ENCODE measurements at places on chromosomes 13 and 19. TPM values are rescaled to one million over a fixed set of nuclear protein-coding genes. Genes with fewer than 3 reads are reported as not detected.

DNA sequence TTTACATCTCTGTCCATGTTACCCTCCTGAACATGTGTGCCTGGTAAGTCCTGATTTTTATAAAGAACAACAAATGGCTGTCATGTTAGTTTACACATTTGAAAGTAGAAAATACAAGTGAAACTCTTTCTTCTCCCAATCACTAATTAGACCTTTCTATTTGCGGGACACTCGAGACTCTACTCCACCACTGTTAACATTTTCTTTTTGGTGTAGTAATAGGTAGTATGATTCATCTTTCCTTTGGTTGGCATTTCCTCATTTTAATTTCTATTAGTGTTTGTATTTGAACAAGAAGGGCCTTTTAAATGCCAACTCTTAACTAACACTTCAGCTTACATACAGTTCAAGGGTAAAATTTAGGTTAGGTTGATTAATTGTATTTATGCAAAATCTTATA is 371.1 kb downstream of the PCDH9 start:
- no peak for DNase-seq

DNA sequence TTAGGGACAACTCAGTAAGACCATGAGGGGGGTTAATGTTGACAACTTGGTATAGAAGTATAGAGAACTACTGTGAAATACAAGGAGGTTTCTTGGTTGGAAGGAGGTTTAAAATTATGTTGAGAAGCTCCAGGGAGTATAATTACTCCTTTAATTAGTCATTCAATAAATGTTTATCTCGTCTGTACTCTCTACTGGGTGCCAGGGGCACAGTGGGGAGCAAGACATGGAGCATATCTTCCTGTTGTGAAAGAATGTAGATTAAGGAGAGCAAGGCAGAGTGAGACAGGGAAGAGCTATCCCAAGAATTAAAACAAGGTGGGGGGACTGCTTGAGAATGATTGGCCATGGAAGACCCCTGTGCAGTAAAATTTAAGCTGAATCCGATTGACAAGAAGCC is 33.7 kb upstream of the TDRD3 start:
- no peak for DNase-seq

DNA sequence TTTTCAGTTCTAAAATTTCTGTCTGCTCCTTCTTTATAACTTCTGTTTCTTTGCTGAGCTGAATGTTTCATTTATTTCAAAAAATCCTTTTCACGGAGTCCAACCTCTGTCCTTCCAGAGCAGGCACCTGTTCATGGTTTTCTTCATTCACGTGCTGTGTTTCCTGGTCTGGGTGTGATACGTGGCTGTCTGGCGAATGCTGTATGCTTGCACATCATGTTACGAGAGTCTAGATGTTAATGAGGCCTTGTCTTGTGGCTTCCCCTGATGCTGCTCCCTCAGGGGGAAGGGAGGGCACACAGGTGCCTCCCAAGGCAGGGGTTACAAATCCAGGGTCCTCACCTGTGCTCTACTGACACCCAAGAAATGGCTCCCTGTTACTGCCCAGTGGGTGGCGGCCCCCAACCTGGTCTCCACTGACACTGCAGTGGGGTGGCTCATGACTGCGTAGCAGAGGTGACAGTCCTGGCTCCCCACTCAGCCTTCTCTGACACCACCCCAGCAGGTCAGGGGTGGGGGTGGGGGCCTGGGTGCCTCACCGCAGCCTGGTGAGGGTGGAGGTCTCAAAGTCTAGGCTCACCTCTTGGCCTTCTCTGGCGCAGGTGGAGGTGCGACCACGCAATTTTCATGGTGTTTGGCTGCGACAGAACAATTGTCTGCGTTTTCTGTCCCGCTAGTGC is 20.1 kb upstream of the RAB20 start:
- DNase-seq, result no peak

DNA sequence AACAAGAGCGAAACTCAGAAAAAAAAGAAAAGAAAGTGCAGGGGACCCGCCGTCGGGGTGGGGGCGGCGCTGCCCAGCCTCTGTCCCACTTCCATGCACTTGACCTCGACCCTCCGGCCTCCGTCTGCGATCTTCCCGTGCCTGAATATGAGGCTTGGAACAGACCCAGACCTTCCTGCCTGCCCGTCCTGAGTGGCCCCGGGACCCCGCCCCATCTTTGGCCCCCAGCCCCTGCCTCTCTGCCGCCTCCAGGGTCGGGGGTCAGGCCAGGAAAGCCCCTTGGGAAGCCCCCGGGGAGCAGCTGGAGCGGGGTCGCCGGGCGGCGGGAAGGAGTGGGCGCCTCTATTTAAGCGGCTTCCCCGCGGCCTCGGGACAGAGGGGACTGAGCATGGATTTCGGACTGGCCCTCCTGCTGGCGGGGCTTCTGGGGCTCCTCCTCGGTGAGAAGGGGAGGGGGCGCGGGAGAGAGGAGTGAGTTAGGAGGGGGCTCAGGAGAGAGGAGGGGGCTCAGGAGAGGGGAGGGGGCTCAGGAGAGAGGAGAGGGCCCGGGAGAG is at the start of gene MADCAM1:
MADCAM1 (plus strand) TSS at position 375 of the 554 bp plus-strand sequence; CDS start at position 389, 14 bp downstream.
- no peak for DNase-seq

- DNase-seq, result no peak
Observed at GRCh38 chr13:48819376-48819775, 156.3 kb upstream of the FNDC3A start.

DNA sequence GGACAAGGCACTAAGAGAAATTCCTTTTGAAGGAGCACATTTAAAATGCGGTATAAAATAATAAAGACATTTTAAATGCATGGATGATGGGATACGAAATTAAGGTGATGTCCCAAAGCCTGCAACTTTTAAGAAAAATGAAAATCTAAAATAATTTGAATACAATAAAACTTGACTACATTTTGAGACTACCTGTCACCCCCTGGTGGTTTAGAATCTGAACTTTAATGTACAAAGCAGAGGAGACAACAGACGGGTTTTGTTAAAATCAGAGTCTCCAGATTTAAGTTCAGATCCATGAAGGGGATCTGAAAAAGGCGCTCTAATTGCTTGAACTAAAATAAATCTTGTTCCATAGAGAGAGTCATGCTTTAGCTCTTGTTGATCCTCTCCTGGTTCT is 1129.3 kb upstream of the PCDH20 start:
- DNase-seq, result no peak

GRCh38 chr19:28235606-28236125 is 977.3 kb downstream of the UQCRFS1 start:
- DNase-seq, result no peak

GRCh38 chr19:35042056-35042730 is 672 bp downstream of the HPN start:
- DNase-seq, result no peak

- no peak for DNase-seq
Observed at GRCh38 chr13:106132216-106132615, 403.2 kb downstream of the EFNB2 start.

- no peak for DNase-seq
Observed at GRCh38 chr13:104416973-104417372, 1350.8 kb upstream of the SLC10A2 start.

DNA sequence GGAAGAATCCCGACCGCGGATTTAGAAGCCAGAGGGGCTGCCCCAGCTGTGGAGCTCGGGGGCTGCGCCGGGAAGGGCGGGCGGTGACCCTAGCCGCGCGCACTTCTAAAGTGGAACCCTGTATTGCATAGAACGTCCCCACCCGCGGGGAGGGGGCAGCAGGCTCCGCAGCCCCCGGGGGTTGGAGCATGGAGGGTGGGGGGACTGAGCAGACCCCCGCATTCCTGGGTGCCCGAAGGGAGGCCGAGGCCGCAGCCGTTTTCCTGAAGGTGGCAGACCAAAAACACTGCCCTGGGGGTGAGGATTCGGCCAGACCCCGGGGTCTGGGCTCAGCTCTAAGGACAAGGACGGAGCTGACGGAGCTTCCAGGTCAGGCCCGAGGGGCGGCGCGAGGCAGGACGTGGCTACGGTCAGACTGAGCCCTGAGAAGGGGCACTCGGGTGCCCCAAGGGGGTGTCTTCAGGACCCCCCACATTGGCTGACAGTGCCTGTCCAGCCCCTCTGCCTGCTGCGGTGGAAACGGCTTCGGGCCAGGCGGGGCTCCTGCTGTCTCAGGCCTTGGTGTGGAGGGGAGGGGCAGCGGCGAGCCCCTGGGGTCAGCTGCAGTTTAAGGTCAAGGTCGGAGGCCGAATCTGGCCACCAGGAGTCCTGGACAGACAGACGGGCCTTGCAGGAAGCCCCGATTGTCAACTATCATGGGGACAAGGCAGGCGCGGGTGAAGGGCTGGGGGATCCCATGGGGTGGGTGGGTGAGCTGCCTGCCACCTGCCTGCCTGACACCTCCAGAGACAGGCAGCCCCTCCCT is 12.6 kb downstream of the MKNK2 start:
- no peak for DNase-seq

DNA sequence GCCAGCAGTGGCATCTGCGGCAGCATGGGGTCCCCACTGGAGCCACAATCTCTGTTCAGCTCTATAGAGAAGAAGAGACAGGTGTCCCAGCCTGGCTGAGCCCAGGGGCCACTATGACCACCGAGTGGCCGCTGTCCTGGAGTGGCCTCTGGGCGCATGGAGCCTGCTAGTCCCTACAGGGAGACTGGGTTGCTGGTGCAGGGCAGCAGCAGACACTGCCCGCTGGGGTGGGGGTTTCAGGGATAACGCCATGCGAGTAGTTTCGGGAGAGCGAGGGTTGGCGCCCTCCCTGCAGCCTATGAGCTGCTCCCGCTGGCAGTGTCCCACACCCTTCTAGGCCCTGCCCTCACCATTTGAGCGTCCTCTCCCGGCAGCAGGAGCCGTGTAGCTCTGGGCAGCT is 10.9 kb upstream of the TEKTIP1 start:
- no peak for DNase-seq

DNA sequence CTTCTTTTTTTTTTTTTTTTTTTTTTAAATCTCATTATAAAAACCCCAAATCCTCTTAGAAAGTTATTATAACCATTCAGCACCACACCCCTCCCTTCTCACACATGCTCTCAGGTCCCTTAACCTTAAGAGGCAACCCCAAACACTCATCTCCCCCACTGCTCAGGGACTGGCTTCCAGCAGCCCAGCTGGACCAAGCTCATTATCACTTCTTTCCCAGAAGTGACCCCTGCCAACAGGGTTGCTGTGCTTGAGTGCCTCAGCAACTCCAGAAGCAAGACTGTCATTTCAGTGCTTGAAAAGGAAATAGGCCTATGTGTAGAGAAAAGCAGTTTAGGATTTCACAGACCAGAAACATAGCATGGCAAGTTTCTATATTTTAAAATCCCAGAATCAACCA is 84.3 kb downstream of the SLAIN1 start:
- DNase-seq, result no peak

DNA sequence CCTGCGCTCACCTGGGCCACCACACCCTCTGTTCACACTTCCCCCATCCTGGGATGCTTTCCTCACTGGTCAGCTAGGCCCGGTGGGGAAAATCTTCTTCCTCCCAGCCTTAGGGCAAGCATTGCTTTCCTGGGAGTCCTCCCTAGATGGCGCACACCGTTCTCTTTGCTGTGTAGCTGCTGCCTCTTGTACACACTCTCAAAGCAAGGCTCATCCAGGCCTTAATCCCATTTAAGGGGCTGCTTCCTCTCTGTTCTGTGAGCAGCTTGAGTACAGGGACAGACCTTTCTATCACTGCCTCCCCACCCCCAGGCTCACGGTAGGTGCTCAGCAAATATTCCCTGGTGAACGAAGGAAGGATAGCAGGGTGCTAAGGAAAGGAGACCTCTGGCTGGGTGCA is 11.1 kb downstream of the SLC7A10 start:
- no peak for DNase-seq

GRCh38 chr19:17948931-17949930 is 16.4 kb downstream of the CCDC124 start:
- DNase-seq, result no peak

DNA sequence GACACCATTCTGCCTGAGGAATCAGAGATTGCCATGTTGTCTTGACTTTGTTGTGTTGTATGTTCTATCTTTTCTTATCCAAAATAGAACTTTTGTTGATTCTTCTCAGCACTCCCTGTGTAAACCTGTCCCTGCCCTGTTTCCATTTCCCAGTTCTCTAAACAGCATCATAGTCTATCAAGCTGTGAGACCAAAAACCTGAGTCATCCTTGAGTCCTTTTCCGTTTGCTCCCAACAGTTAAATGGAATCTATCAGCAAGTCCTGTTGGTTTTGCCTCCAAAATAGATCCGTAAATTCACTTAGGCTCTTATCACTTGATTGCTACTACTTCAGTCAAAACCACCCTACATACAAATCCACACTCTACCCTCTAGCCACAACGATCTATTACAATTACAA is 667.1 kb downstream of the PCDH9 start:
- DNase-seq, result no peak

DNA sequence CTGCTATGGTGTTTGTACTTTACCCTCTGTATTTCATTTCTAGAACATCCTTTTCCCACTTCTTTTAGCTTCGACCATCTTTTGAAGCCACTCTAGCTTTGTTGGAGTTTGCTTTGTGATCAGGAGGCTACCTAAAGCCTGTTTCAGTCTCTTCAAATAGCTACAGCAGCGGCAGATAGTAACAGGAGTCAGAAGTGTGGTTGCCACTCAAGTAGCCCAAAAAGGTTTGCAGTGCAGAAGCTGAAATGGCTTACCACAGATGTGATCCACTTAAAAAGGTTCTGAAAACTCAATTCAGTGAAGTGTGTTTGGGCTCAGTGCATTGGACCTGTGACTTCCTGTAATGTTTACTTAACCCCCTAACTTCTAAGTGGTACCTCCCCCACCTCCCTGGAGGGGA is 26.2 kb downstream of the WASF3 start:
- peak; percentile 10 for DNase-seq

DNA sequence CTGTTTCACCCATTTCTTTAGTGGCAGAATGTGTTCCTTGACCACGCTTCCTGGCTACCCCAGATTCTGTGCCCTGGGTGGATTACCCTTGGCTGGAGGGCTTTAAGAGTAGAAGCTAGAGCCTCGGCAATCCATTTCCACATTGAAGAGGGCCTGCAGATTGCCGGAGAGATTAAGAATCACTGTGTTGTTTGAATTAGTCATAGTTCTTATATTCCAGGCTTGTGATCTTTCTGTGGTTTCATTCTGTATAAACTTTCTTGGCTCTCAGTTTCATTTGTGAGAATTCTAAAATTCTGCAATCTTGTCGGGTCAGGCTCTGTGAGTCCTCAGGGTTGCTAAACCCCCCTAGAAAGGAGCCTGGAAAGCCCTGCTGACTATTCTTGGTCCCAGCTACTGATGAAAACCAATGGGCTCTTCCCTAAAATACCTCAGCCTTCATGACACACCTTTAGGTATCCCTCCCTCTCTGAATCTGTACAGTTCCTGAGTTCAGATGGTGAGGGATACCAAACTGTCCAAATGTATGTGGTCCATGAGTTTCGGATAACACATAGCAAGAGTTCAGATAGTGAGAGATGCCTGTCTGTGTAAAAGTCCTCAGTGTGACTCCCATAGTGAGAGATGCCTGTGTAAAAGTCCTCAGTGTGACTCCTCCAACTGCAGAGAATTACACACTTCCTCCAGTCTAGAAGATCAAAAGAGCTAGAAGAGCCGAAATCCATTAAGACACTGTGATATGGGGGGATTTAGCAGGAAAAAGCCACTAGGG is 4.3 kb downstream of the PHF11 start:
- no peak for DNase-seq

Gene PRKD2
- 36.9 TPM for total RNA-seq

Gene FSD1
- total RNA-seq, result not detected

Gene ZNRF4
- total RNA-seq, result not detected

Gene APC2
- not detected for total RNA-seq

Gene ZNF563
- 12.2 TPM for total RNA-seq

Gene B3GNT8
- 1.4 TPM for total RNA-seq

Gene ZFP30
- total RNA-seq, result 18.5 TPM

Gene SULT2B1
- total RNA-seq, result 0.54 TPM

Gene PROZ
- total RNA-seq, result not detected

Gene ZFP28
- total RNA-seq, result 9.7 TPM

Data from thyroid gland (tissue), 4 donors.